Brain pericyte (primary cell): ENCODE measurements at places on chromosomes 5 and 9.
A peak's percentile ranks its signal among the peaks of the same experiment; 100 is the strongest.

- no peak for DNase-seq
Observed at GRCh38 chr9:89528131-89528530, 30.2 kb upstream of the SEMA4D start.

- DNase-seq, result no peak
Observed at GRCh38 chr5:150645070-150645700, 4.7 kb downstream of the SYNPO start.

GRCh38 chr5:176748967-176749935 lies 61.1 kb upstream of the UNC5A start:
- DNase-seq, result no peak

DNA sequence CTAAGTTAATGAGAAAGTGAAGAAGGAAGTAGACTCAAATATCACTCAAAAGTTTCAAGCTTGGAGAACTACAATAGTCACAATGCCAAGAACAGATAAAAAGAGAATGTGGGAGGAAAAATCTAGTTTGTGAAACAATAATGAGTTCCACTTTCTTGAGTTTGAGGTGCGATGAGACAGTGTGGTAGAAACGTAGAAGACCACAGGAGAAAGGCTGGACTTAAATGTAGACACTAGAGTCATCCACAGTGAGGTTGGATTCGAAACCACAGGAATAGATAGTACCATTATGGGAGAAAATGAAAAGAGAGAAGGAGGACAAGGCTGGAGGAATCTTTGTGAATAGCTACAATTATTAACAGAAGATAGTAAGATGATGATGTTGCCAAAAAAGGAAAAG lies 141.1 kb upstream of the LRRTM2 start:
- DNase-seq, result no peak

DNA sequence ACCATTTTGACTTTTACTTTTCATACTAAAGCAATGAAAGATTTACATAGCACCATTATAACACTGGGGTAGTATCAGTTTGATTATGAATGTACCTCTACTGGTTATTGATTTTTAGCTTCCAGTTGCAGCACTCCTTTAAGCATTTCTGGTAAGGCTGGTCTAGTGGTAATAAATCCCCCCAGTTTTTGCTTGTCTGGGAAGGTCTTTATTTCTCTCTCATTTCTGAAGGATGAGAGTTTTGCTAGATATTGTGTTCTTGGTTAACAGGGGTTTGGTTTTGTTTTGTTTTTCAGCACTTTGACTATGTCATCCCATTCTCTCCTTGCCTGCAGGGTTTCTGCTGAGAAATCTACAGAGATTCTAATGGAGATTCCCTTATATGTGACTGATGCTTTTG lies 26.9 kb upstream of the IGFBPL1 start:
- no peak for DNase-seq

DNA sequence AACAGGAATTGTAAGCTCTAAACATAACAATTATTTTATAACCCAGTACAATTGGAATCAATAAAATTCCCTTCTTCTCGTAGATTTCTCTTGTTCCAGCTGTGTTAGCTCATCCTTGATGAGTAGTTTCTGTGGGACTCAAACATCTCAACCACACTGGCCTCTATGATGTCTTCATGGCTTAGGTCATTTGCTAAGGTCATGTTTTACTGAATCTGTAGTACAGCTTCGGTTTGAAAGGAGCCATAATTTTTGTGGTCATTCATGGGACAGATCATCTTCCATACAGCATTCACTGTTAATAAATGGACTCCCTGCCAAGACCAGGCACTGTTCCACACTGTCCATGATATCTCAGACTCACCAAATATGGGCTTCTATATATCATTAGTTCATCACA lies 369.0 kb upstream of the RFX3 start:
- no peak for DNase-seq

GRCh38 chr5:88787856-88788255 lies 95.1 kb downstream of the MEF2C start:
- DNase-seq, result no peak

- DNase-seq, result no peak
Observed at GRCh38 chr5:3004361-3005080, 253.0 kb upstream of the IRX2 start.

DNA sequence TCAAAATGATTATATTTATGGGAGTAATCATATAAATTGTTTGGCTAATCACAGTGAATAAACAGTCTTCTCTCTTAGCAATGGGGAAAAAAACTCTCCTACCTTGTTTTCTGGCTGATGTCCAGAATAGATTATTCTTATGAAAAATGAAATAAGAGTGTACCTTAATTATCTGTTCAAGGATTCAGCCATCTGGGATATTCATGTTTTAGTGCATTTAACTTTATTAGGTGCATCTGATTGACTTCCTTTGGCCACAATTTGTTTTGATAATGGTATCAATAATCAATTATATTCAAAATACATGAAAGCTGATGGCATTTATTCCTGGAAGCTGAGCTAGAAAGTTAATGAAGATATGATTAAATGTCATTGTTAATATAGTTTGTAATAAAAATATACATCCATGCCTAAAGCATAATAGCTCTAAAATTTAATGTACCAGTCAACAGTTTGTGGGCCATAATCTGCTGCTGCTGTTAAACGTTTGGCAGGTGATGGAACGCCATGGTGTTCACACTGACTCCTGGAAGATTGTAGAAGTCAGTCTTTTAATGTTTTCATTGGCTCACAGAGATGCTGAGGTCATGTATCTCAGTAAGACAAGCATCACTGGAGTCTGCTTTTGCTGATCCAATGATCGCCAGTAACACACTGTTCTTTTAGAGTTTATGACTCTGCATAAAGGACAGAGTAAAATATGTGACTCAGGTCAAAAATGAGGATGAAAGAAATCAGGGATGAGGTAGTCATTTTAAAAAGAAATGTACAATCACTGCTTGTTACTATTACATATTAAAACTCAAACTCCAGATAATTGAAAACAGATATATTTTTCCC lies 105.8 kb downstream of the ISL1 start:
- DNase-seq, result no peak

- no peak for DNase-seq
Observed at GRCh38 chr9:70156729-70157128, 102.0 kb upstream of the SMC5 start.

DNA sequence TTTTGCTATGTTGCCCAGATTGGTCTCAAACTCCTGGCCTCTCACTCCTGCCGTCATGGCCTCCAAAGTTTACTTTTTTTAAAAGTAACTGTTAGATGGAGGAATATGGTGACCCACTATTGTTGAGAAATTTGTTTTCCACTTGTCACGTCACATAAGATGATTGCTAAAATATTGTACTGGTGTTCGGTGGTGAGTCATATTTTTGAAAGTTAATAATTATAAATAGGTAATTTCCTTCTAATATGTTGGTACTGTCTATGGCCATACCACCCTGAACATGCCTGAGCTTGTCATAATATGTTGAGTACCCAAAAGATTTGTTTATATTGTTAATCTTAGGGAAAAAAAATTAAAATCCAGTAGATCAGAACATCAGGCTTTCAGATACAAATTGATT lies 22.6 kb downstream of the RMI1 start:
- DNase-seq, result no peak

DNA sequence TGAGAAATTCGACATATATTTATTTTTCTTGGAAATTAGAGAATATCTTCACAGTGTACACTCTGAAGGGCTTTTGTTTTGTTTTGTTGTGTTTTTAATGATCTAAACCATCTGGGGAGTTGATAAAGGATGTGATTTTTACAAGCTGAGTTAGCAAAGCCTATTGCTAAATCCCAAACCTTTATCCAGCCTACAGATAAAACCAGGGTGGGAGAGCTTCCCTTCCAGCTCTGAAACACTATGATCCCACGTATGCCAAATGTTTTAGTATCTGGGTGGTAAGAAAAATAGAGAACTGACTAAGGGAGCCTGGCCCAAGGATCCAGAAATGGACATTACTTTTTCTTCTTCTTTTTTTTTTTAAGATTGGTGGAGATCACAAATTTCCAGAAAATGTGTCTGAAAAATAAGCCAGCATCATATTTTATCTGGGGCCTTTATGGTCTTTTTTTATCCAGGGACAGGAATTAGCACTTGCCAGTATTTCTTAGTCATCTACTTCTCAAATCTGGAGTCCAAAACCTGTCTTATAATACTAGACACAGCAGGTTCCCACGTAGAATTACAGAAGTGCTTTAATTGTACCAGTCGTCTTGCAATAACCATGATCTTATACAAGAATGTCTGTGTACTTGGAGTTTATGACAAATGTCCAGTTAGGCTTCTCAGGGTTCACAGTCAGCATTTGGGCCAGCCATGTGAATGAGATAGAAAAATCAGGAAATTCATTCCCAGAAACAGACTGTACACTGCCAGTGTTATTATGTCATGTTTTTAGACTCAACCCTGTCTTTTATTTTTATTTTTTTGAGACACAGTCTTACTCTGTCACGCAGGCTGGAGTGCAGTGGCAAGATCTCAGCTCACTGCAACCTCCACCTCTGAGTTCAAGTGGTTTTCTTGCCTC lies 290.8 kb upstream of the MPDZ start:
- DNase-seq, result peak; percentile 58

DNA sequence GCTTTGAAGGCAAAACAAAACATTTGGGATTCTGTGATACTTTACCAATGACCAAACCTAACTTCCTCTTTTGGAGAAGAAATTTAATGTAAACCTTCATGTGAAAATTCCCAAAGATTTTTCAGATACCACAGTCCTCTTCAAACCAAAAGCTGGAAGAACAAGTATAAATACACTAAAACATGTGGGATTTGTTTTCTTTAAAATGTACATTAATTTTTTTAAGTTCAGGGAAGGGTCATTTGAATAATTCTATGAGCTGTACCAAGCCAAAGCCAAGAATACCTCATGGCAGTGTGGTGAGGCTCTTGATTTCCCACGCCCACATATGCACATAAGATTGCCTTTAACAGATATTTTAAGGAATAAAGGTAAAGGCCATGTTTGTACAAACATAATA lies 28.4 kb upstream of the ITGA1 start:
- DNase-seq, result no peak

DNA sequence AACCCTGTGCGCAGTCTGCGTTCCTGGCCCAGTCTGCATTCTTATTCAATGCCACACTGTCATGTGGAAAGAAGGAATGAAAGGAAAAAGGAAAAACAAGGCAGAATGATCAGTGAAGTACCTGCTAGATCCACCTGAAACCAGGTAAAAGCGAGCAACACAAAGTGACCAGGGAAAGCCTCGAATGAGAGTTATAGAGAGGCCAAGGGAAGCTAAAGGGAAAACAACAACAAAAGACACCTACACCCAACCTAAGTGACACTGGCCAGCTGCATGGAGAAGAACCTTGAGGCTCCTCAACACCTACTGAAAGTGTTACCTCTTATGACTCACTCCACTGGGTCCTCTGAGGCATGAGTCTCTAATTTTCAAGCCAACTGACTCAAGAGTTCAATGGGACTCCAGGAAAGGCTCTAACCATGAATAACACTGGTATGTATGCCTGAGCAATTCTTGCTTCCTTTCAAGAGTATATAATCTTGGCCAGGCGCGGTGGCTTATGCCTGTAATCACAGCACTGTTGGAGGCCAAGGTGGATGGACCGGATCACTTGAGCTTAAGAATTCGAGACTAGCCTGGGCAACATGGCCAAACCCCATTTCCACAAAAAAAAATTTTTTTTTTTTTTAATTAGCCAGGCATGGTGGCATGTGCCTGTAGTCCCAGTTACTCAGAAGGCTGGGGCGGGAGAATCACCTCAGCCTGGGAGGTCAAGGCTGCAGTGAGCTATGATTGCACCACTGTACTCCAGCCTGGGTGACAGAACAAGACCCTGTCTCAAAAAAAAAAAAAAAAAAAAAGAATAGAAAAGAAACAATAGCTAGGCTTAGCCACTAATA lies 29.0 kb downstream of the MTMR12 start:
- no peak for DNase-seq

DNA sequence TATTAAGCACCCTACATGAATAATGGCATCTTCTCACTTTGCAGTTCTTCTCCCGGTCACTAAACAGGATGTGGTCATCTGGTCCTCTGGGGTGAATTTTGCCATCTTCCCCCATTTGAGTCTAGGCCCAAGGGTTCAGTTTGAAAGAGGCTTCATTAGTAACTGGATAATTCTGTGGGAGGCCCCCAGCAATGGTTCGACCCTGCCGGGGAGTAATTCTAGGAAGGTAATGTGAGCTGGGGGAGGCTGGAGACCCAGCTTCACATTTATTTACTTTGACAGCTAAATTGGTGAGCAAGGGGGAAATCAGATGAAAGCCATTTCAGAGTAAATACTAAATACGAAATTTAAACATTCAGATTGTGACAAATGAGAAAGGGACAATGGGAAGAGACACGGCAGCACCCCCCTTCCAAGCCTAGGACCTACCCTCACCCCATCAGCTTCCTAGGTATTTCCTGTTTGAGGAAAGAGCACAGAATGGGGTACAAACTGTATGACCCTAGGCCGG lies 4.1 kb upstream of the LHX6 start:
- no peak for DNase-seq

DNA sequence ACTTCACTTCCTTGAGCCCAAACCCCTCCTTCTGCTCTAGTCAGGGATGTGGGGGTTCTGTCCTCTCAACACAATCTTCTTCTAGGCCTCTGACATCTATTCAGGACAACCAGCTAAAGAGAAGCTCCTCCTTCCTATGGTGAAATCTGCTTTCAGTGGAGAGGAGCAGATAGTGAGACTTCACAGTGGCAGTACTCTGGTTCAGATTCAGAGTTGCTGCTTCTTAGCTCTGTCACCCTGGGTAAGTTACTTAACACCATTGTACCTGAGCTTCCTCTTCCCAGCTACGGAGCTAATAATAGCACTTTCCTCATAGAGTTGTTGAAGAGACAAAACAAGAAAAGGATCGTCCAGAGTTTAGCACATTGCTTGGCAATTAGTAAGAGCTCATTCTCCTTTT lies 77.3 kb upstream of the LARP1 start:
- DNase-seq, result no peak
